Stimulated activated CD8-positive, alpha-beta memory T cell treated with anti-CD3 and anti-CD28 coated beads, Interleukin-2, amount 100 ng/mL, for 1 hour (primary cell): ENCODE measurements at places on chromosomes 4 and X.

DNA sequence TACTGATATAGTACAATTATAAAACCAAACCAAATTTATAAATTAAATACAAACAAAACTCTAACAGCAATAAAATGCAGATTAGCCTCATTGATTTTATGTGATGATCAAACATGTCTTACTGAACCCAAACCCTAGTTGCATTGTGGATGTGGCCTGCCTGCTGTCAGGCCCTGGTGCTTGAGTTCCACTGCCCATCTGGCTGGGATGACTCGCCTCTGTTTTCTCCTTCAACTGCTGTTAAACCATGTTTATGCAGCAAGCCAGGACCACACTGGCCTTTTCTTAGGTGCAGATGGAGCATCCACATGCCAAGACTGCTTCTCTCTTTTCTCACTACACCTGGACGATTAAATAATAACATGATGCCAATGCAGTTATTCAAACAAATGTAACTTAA lies 22.6 kb downstream of the NAP1L5 start:
- DNase-seq, result no peak

GRCh38 chrX:49171752-49172279 lies at the start of gene PLP2:
TSS of gene PLP2 (plus strand) at chrX:49171898. CDS start at chrX:49172001, 103 bp downstream.
- DNase-seq, result peak; percentile 60

DNA sequence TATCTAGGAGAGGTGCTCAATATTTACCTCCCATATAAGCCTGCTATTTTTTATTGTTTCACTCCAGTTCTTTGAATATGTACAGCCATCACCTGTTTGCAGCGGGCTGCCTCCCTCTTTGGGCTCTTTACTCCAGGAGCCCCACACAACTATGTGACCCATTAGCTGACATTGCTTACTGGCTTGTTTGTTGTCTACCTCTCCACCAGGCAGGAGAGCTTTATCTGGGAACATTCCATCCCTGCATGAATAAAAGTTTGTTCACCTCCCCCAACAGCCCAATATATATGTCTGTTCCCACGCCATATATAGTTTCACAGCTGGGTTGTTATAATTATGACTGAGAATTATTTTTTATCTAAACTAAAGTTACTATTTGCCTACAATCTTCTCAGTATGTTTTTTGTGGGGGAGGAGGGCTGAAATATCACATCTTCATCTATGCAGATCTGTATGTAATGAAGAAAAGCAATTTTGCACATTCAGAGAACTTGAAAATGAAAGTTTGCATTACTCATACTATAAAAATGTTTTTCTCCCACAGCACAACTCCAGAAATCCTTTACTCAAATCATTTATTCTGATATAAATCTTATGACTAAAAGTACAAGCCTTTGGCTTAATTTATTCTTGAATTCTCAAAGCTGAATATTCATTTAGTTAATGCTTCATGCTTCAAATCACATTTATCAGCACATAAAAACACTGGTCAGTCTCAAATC lies 61.2 kb upstream of the DAPP1 start:
- no peak for DNase-seq

GRCh38 chrX:38293741-38294140 lies 33.6 kb downstream of the RPGR start:
- DNase-seq, result no peak

DNA sequence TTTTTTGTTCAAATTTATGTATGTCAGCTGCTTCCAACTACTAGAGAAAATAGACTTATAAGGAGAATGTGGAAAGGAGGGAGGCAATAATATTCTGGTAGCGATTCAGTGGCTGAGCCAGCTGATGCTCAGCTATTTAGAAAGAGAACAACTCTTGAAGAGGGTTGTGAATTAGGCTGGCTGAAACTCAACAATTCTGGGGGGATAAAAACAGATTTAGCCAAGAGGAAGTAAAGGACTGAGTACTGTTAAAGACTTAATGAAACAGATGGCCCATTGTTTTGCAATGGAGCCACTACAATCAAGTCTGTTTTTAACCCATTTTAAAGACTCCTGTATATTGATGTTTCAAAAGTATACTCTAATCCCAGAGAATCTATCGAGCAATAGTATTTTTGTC lies 1058.9 kb downstream of the C4orf33 start:
- DNase-seq, result no peak

- no peak for DNase-seq
These were observed 6.6 kb upstream of the FGF5 start for GRCh38 chr4:80259817-80260216.

DNA sequence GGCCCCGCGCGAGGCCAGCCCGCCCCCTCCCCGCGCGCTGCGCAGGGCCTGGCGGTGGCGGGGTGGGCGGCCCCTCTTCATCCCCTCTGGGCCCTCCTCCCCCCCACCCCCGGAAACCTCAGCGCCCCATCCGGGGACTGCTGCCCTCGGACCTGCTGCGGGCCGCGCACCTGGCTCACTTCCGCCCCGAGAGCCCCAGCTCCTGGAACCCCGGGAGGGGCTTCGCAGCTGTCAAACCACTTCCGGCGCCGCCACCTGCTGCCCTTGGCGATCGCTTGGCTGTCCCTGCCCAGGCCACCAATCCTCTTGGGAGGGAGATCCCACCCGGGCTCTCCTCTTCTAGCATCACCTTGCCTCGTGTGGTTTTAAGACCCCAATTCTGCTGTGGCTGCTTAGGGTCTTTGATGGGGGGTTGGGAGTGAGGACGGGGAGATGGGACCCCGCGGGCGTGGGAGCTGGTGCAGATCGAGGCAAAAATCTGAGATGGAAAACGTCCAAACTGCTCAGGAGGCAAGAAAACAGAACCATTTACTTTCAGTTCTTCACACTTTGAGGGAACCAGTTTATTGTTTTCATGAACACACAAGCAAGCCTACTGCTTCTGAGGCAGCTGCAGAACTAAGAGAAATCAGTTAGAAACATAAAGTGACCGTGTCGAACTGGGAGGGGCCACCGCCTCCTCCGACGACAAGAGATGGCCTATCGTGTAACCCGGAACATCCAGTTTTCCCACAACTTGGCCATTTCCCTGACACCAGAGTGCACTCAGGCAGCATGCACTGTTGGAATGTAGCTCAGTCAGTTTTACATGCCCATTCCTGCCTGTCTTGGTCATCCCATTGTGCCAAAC lies 754 bp downstream of the MTMR1 start:
- DNase-seq, result peak; percentile 27

GRCh38 chrX:142502441-142502840 lies 297.4 kb upstream of the MAGEC2 start:
- no peak for DNase-seq

- DNase-seq, result no peak
These were observed 196.5 kb downstream of the RELL1 start for GRCh38 chr4:37489697-37490096.
